GM23248 (cell line): ENCODE measurements at places on chromosomes 2 and 18.

DNA sequence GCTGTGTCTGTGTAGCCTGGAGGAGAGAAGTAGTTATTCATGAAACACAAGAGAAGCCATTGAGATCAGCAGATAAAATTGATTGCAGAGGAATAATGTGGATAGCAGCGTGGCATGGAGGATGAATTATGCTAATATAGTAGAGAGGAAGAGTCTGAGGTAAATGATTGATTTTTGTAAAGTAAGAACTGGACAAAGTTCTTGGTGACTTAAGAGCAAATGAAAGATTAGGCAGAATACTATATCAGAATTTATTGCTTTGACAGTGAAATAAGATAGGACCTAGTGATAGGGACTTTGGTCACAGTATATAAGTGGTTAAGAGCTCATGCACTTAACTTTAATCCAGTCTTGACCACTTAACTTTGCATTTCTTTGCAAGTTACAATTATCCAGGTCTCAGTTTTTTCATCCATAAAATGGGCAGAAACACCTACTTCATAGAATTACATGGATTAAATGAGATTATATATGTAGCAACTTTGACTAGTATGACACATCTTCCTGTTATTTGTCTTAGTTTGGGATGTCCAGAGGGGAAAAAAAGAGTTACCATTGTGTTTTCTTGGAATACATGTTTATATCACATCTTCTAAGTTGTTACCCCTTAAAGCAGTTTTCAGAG lies 29.1 kb downstream of the ACVR2A start:
- no peak for DNase-seq

- no peak for DNase-seq
Observed at GRCh38 chr2:66431846-66432587, 2.9 kb upstream of the MEIS1 start.

DNA sequence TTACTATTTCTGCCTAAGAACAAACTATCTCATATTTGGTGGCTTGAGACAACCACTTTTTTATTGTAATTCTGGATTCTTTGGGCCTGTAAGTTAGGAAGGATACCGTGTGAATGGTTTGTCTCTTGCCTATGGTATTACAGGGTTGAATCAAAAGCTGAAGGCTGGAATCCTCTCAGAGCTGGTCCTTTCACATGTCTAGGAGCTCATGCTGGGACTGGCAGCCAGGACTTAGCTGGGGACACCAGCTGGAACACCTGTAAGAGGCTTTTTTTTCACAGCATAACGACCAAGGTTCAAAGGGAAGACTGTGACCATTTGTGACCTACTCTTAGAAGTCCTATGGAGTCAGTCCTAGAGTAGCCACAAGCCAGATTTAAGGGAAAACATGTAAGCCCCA lies 226.3 kb downstream of the ZNF804A start:
- no peak for DNase-seq

DNA sequence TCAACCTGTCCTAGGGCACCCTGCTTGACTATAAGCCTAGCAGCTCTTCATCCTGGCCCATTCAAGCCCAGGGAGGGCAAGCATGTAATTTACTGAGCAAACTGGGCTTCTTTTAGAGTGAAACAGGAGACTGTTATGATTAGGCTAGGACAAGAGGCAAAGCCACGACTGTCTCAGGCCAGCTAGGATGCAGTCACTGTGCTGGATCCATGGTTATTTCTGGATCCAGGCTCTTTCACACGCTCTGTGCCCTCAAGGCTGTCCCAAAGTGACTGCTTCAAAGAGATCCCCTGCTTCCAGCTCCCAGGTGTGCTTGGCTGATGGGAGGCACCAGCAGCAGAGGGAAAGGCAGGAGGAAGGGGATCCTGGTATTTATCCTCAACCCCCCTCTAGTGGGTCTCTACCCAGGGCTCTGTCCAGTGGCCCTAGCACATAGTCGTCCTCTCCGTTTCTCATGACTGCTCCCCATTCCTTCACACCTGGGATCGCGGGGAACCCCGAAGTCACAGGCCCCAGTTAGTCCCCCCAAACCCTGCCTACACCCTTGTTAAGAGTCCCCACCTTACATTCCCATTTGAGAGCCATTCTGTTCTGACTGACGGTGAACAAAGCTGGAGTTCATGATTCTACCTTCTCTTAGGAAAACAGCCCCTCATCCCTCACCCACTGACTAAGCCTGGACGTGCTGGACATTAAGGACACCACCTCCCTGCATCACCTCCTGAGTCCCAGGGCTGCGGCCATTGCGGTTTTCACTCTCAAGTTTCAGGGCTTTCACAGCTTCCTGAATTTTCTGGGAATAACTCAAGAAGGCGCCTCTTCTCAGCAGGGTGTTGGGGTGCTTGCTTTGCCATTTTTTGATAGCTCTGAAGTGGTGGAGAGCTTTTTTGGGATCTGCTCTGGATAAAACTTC lies 63.2 kb downstream of the POLR1A start:
- DNase-seq: no peak

- peak; percentile 50 for DNase-seq
Observed at GRCh38 chr18:27378431-27379095, 193.5 kb upstream of the CHST9 start.

GRCh38 chr2:3171564-3172264 lies 205.9 kb downstream of the EIPR1 start:
- DNase-seq: no peak

DNA sequence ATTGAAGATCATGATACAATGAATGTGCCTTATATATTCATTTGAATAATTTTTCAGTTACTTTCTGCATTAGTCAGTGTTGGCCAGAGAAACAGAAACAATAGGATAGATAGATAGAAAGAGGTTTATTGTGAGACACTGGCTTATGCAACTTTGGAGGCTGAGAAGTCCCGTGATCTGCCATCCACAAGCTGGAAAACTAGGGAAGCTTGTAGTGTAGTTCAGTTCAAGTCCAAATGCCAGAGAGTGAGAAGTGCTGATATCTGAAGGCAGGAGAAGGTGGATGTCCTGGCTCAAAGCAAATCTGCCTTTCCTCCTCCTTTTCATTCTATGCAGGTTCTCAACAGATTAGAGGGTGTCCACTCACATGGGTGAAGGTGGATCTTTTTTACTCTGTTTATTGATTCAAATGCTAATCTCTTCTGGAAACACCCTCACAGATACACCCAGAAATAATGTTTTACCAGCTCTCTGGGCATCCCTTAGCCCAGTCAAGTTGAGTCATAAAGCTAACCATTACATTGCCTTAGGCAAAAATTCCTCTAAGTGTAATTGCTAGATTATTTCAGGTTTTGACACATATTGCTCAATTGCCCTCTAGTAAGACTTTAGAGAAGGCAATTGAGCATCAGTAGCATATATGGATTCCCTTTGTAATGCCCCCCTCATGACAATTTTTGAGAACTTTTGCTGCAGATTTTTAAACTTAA lies 341.4 kb downstream of the LPIN1 start:
- DNase-seq: peak; percentile 86

DNA sequence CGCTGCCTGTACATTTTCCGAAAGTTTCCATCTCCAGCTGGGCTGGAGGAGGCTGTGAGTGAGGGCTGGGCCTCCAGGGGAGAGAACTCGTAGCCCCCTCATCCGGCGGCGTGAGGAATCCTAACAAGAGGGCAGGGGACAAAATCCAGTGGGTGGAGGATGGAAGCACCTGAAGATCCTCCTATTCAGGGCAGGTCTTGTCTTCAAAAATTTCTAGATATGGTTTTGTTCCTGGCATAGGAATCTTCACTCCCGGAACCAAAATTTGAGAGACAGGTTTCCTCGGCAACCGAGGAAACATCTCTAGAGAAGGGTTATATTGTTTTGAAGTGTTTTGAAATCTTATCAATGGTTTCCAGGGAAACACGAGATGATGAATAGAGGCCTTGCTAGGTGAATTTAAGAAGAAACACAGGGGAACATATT lies 136.7 kb downstream of the SH3BP4 start:
- peak; percentile 12 for DNase-seq

DNA sequence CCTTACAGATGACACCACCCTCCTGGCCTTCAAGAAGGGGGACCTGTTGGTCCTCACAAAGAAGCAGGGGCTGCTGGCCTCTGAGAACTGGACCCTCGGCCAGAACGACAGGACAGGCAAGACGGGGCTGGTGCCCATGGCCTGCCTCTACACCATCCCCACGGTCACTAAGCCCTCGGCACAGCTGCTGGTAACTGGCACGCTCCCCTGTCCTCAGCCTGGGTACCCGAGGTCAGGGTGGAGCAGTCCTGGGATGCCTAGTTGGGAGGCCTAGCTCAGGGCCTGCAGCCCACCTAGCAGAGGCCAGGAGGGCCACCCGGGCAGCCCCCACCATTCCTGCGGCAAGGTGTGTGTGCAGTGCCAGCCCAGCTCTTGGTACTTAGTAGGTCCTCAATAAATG lies 16.3 kb upstream of the GPR17 start:
- no peak for DNase-seq

- peak; percentile 93 for DNase-seq
Observed at GRCh38 chr2:191676790-191677645, 918 bp upstream of the NABP1 start.

DNA sequence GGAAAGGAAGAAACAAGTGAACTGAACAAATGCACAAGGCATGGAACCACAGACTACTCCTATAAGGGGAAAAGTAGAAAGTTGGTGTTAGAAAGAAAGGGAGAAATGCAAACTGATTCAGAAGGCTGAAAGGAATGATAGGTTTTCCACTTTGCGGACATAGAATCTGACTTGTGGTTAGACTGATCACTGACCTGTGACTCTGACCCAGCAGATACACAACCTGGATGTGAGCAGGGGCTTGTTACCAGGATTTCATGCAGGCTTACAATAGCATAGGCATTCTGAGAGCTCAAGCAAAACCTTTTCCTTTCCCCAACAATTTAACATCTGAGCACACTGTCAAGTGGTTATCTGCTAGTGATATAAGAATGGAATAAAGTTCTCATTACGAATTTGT lies 237.0 kb upstream of the CDH20 start:
- DNase-seq: no peak

GRCh38 chr2:45813003-45813941 lies 161.8 kb downstream of the PRKCE start:
- DNase-seq: no peak

DNA sequence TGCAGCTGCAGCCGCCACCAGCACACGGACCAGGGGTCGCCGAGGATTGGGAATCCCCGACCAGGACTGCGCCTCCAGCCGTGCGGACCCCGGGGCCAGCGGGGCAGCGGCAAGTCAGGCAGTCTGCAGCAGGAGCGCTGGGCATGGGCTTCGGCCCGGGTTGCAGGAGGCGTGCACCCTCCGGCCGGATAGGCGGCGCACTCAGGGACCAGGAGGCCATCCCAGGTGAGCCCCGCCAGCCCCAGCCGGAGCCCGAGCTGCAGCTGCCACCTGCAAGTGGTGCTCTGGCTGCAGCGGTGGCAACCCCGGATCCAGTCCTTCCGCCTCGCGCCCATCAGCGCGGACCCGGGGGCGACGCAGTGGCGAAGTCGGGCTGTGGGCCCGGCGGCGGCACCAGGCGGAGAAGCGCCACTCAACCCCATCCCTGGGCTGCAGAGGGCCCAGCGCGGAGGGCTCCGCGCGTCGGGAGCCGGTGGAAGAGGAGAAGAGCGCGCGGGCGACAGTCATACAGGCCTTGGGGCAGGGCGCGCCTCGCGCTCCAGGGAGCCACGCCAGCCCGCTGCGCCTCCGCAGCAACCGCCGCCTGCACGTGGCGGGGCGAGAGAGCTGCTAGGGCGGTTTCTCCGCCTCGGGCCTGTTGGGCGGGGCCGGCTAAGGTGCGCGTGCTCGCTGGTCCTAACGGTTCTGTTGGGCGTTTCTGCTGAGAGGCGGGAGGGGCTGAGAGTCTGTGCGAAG lies 73.8 kb downstream of the RPIA start:
- peak; percentile 61 for DNase-seq

DNA sequence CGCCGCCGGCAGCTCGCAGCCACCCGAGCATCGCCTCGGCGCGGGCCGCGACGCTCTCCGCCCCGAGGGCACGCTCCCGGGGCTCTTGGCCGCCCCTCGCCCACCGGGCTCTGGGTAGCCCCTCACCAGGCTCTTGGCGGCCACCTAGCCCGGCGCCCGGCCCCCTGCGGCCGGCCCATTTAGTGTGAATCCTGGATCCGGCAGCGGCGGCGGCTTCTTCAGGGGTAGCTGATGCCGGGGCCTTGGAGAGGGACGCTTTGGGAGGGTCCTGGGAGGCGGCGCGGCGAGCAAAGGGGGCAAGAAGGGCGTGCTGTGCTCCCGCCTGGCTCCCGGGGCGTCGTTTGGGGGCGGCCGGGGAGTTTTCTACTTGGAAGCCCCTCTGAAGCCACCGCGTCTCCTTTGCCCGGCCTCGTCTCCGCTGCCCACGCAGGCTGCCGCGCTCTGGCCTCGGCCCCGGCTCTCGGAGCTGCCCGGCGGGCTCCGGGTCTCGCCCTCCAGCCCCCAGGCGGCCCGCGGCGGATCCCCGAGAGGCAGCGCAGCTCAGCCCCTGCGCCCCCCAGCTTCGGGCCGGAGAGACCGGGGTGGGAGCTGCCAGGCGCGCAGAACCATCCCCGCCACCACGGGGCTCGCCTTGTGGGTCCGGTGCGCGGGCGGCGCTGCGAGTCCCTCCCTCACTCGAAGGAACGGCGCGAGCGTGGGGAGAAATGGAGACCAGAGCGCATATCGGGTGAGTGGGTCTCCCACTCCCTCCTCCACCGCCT lies 509 bp downstream of the PIEZO2 start:
- DNase-seq: peak; percentile 35

GRCh38 chr18:55585920-55586561 lies 2.0 kb downstream of the TCF4 start:
- DNase-seq: peak; percentile 49

- peak; percentile 96 for DNase-seq
Observed at GRCh38 chr2:127387655-127388422, at the start of gene MAP3K2. MAP3K2 (minus strand) TSS chr2:127387975; CDS start chr2:127343129, 44,846 bp downstream.

- no peak for DNase-seq
Observed at GRCh38 chr2:176936410-176936809, 276.2 kb upstream of the HNRNPA3 start.

- DNase-seq: no peak
Observed at GRCh38 chr2:226452768-226453167, 346.9 kb downstream of the IRS1 start.

GRCh38 chr2:122988395-122989221 lies 1036.5 kb upstream of the CNTNAP5 start:
- DNase-seq: no peak

DNA sequence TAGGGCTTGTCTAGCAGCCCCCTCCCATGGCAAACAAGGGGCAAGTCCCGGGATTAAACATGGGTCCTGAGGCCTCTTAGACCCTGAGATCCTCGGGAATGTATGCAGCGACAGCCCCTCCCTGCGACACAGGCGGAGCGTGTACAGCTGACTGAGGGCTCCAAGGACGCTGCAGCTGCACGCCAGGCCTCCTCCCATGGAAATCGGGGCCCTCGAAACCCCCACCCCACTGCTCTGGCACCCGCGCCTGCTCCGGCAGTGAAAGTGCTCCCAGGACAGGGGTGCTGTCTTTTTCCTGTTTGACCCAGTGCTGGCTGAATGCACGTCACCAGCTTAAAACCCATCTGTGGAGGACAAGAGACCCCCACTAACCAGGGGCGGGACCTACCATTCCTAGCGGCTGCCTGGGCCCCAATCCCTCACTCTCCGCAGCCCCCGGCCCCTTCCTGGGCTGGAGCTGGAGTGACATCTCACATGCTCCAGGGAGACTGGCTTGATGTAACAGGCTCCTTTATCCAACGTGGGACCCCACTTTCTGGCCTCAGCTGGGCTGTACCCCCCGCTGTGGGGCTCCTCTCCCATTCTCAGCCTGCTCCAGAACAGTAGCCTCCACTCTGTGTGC lies 247.7 kb downstream of the TWIST2 start:
- DNase-seq: no peak

GRCh38 chr2:100339823-100340222 lies 17.5 kb upstream of the LONRF2 start:
- DNase-seq: no peak
